ENCODE measurements at places on chromosomes 12 and 14.

- DNase-seq = no peak
Observed at GRCh38 chr12:46435625-46436024, 63.1 kb upstream of the SLC38A2 start.

GRCh38 chr12:64522316-64522715, 70.4 kb downstream of the TBK1 start:
- no peak for DNase-seq

DNA sequence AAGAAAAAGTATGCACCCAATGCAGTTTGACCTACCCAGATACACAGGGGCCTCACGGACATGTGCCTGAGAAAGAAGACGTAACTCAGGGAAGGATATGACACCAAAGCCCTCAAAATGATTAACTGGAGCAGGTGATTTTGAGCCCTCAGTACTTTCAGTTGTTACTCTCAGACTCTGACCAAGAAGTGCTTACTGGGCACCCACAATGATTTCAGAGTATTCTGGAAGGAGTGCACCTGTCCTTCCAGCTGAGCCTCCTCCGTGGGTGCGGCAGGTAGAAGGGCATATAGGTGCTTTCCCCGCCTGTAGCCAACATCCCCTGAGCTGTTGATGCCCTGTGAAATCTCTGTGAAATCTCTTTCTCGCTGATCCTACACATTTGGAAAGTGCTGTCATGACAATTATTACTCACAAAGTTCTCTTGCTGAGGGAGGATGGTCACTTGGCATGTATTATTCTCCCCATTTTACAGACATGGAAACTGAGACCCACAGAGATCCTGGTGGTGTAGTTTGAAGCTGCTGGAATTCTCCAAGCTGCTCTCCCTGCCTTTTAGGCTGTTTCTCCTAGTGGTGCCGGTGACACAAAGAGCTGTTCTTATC, 154.3 kb upstream of the CCND2 start:
- peak; percentile 53 for DNase-seq

DNA sequence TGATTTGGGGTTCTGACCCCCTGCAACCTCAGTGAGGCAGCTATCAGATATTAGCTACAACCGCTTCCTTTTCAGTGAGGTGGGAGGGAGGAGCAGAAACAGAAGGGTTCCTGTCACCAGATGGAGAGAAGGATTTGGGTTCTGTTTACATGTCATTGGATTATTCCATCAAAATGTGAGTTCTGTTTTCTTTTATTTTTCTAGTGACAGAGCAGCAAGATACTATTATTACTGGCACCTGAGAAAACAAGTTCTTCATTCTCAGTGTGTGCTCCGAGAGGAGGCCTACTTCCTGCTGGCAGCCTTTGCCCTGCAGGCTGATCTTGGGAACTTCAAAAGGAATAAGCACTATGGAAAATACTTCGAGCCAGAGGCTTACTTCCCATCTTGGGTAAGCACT, 52.8 kb downstream of the FRMD6 start:
- DNase-seq = no peak

DNA sequence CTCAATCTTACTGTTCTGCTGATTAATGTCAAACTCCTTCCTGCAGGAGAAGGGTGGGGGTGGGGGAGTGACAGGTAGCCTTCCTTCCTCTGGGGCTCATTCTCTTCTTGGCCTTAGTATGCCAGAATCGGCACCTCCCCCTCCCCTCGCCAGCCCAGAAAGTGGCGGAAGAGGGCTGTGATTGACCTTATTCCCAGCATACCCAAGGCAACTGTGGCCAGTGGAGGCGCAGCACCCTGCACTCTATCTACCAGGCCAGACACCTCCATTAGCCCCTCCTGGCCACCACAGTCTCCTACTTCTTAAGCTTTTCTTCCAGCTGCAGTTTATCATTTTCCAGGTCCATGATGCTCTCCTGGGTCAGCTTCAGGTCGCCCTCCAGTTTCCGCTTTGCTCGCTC, 15.5 kb downstream of the MYH6 start:
- DNase-seq = no peak

- peak; percentile 67 for DNase-seq
Observed at GRCh38 chr12:121804417-121805111, 755 bp downstream of the SETD1B start.

- no peak for DNase-seq
Observed at GRCh38 chr14:50475460-50475859, 56.9 kb downstream of the MAP4K5 start.

DNA sequence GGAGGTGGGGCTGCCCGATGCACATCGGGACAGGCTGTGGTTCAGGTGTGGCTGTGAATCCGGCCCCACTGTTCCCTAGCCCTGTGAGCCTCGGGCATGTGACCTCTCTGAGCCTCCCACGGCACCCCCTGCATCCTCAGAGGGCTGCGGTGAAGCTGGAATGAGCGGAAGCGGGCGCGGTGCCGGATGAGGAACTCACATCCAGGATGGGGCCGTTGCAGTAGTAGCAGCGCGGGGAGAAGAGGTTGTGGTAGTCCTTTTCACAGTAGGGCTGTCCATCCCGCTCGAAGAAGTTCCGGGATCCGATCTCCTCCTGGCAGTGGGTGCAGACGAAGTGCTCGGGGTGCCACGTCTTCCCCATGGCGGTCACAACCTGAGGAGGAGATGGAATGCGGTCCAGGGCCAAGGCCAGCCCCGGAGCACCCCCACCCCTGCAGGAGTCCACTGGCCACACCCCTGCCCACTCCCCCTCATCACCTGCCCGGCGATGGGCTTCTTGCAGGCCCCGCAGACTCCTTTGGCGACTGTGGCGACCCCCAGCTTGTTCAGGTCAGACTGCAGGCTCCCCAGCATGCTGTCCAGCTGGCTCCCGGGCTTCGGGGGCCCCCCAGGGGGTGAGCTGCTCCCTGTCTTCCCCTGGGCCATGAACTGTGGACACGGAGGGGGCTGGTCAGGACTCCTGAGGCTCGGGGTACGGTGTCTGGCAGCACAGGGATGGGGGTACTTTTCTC, 13.9 kb upstream of the RPLP0 start:
- DNase-seq = no peak

- no peak for DNase-seq
Observed at GRCh38 chr12:116295327-116296263, 18.1 kb upstream of the MED13L start.

GRCh38 chr12:71142016-71142415, 15.8 kb downstream of the TSPAN8 start:
- no peak for DNase-seq

DNA sequence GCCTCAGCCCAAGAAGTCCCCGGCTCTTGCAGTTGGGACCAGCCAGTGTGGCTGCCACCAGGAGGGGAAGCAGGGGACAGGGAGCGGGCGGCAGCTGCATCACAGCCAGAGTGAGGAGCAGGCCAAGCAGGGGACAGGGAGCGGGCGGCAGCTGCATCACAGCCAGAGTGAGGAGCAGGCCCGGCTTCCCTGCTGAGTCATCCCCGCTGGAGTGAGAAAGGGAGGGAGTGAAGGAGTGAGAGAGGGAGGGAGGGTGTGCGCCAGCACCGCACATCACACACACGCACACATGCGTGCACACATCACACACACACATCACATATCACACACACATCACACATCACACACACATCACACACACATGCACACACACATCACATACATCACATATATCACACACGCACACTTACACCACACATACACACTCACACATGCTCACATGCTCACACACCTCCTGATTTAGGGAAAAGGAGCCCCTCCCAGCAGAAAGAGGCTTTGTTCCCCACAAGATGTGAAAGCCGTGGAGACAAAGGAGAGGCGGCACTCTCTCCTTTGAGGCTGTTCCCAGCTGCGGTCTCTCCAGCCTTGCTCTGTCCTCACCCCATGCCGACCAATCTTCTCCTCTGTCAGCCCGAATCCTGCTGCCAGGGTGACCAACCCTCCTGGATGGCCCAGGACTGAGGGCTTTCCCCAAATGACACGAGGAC, 16.7 kb upstream of the ZDHHC22 start:
- DNase-seq = no peak

DNA sequence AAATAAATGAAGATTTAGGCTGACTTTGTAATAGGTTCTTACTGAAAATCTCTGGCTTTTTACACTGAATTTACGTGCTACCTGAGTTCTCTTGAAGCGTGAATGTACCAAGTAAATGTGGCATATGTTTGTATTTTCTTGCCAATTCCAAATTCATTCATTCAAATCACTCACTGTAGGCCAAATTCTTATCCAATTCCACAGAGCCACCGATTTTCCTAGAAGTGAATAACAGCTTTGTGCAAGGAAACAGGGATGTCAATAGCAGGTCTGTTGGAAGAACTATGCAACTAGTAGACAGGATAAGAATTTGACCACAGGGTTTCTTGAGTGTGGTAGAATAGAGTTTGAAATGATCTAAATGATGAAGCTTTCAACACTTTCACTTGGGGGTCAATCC, 86.8 kb downstream of the SOX5 start:
- no peak for DNase-seq

GRCh38 chr12:30202521-30203254, 418.9 kb upstream of the TMTC1 start:
- no peak for DNase-seq

DNA sequence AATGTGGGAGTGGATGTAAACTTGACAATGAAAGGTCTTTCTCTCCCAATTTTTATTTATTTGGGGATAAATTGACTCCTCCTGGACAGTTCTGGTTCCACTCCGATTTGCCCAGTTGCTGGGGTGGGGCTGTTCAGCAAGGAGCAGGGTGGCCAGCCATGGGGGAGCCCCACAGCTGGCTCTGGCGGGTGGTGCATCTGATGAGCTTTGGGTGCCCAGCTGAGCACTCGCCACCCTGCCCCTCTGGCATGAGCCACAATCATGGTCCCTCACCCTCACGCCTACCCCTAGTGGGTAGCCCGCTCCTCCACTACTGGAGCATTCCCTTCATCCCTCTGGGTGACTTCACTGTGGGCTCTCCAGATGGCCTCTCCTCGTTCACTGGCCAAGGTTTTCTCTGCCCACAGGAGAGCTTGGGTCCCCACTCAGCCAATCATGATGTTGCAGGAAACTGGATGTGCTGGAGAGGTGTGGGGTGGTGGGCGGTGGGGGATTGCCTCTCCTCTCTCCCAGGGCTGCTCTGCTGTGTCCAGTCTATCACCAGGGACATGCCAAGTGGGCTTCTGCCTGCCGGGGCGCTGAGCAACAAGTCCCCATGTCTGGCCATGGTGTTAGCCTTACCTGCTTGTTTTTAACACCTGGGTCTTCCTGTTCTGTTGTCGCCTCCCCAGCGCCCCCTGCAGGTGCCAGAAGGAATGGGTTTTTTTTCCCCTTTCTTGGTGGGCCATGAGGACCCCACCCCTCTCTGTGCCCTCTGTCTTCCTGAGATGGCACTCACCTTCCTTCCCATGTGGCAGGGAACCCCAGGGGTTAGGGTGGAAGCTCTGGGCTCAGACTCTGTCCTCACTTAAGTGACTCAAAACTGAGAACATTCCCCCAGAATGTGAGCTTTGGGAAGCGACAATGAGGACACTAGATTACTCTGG, 3.4 kb downstream of the CYP46A1 start:
- peak; percentile 32 for DNase-seq

GRCh38 chr14:81273521-81273920, 52.8 kb upstream of the GTF2A1 start:
- no peak for DNase-seq

- peak; percentile 18 for DNase-seq
Observed at GRCh38 chr14:96039633-96040311, 610 bp downstream of the C14orf132 start.

DNA sequence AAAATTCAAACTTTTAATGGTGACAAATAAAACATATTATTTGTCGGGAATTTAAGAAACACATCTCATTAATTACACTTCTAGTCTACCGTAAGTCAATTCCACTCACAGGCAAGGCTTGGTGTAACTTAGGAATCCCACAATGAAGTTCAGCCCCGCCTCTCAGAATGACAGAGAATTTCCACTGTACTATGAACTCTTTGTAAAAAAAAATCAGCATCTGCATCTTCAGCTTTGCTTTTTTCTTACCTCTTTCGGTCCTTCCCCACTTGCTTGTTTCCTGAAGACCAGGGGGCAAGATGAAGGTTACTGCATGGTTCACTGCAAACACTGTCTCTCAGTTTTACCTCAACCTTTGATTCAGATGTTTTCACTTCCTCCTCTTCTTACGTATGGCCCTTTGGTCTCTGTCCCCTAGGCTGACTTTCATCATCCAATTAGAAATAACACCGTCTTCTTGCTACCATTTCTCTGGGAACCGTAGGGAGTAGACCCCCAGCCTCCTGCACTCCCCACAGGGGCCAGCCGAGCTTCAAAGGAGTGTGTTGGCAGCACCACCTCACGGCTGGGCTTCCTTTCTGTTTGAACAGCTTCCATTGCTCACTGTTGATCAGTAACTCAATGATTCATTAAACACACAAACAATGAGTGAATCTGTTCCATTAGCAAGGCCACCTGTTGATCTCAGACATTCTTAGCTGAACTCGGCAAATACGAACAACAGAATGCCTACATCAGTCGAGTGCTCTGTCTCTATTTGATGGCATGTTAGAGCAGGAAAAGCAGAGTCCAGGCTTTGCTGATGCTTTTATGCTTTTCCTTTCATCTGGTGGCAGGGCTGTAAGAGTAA, 343.0 kb downstream of the BMP4 start:
- DNase-seq = no peak

DNA sequence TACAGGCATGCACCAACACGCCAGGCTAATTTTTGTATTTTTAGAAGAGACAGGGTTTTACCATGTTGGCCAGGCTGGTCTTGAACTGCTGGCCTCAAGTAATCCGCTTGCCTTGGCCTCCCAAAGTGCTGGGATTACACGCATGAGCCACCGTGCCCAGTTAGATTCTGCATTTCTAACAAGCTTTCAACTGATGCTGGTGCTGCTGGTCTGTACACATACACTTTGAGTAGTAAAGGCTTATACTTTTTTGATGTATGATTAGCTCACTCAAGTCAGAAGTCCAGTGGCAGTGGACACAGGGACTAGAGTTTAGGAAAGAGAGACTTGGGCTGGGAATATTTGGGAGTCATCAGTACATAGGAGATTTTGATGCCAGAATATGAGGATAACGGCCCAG, 2.2 kb upstream of the TBC1D15 start:
- DNase-seq = no peak

- DNase-seq = no peak
Observed at GRCh38 chr12:124629789-124630480, 62.5 kb upstream of the NCOR2 start.
